NCI-H1694 (cell line): ENCODE measurements at places on chromosomes 12 and 14.

DNA sequence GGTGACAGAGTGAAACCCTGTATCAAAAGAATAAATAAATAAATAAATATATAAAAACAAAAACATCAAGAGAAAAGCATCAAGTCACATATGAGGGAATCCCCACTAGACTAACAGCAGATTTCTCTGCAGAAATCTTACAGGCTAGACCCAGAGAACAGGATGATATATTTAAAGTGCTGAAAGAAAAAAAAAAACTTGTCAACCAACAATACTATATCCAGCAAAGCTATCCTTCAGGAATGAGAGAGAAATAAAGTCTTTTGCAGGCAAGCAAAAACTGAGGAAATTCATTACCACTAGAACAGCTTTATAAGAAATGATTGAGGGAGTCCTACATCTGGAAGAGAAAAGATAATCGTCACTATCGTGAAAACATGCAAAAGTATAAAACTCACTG lies 6.4 kb upstream of the SFSWAP start:
- no peak for DNase-seq

GRCh38 chr14:96911499-96912149 lies 114.4 kb downstream of the VRK1 start:
- DNase-seq: no peak

GRCh38 chr12:10236720-10237119 lies 24.0 kb downstream of the GABARAPL1 start:
- no peak for DNase-seq

DNA sequence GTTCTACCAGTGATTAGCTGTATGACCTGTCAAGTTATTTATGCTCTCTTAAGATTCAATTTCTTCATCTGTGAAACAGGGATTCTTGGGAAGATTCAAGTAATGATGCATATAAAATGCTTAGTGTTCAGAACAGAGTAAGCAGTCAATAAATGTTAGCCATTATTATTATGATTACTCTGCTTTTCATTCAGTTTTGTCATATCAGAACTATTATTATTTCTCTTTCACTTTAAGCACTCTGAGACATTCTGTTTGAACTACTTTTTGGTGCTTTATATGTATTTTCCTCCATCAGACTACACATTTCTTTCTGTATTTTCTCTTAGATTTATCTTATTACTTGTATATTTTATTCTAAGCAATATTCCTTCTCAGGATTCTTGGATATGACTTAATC lies 81.2 kb downstream of the CFAP54 start:
- no peak for DNase-seq

DNA sequence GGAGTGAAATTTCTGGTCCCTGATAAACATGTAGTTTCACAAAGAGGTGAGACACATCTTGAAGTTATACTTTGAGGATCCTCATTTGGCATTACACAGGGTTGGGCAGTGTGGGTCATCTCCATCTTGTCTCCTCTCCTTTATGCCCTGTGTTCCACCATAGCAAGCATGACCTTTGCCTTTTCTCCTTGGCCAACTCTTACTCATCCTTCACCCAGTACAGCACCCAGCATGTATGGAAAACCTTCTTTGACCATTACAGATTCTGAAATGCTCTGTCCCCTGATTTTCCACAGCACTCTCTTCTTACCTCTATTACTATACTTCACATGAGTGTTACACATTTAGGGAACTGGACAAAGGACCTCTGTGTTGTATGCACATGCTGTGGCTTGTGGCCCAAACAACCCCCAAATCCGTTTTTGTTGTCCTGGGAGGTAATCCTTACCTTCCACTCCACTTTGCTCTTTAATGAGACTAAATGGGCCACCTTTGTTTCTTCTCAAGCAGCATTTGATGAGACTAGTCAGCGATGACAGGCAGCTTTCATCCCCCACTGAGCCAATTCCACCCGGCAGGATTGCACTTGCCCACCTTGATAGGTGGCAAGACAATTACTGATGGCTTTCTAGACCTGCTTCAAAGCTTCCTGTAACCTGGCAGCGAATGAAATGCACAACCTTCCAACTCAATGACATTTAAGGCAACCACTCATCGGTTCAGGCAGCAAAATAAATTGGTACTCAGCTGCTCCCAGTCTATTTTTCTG lies 163.5 kb downstream of the MON2 start:
- DNase-seq: no peak

DNA sequence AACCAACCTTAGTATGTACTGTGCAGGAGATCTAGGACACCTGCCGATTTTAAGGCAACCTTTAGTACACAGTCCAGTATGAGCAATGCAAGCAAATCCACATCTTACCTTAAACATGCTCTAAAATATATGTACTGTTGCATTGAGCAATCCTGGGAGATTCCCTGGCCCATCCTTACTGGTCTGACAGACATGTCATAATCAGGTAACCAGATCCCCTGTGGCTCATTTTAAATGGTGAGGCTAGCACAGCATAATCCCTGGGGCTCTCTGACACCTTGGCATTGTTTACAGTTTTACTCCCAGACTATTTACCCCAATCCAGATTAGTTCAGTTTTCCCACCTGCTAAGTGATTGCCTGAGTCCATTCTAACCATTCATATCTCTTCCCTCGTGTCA lies 15.1 kb downstream of the BMAL2 start:
- no peak for DNase-seq

DNA sequence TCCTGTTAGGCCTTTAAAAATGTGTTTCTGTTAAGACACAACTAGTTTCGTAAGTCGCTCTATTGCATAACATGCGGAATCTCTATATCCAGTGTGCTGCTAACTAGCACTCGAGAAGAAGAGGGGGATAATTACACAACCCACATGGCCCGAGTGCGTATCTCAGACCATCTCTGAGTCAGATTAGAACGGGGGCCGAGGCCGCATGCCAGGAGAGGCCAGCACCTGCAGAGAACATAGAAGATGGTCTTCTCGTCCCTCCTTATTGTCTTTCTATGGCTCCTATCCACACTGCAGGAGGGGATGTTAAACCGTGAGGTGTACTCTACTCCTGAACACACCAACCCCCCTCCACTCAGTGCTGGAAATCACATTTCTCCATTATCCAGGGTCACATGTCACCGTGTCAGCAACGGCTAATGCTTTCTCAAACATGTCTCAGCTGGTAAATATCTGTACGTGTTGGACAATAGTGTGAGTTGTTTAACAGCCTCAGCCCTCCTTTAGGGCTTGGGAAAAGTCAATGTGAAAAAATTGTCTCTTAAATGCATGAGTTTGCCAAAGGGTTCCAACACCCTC lies 56.3 kb downstream of the CCDC88C start:
- no peak for DNase-seq

DNA sequence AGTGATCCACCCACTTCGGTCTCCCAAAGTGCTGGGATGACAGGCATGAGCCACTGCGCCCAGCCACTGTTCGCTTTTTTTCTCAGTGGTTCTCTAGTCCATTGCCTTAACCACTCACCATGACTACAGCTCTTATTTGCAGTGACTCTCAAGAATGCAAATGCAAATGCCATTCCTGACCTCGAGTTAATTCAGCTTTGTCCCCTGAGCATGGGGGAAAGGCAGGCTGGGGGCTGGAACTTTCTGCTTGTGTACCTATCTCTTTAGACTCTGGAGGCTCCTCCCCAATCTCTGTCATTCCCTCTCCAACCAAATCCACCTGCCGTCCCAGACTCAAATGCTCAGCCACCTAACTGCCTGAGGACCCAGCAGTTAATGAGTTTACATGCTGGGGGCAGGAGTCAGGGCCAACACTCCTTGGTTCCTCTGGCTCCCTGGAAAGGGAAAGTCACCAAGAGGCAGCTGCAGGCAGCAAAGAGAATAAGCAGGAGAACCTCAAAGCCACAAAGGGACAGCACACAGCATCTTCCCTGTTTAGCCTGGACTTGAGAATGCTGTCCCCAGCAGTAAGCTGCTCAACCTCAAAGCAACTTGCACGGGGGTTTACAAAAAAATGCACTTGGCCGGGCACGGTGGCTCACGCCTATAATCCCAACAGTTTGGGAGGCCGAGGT lies 5.3 kb upstream of the HNF1A start:
- no peak for DNase-seq

- no peak for DNase-seq
Observed at GRCh38 chr12:4943067-4943937, 33.6 kb downstream of the KCNA1 start.

GRCh38 chr14:84397631-84398030 lies 1132.3 kb upstream of the FLRT2 start:
- no peak for DNase-seq

DNA sequence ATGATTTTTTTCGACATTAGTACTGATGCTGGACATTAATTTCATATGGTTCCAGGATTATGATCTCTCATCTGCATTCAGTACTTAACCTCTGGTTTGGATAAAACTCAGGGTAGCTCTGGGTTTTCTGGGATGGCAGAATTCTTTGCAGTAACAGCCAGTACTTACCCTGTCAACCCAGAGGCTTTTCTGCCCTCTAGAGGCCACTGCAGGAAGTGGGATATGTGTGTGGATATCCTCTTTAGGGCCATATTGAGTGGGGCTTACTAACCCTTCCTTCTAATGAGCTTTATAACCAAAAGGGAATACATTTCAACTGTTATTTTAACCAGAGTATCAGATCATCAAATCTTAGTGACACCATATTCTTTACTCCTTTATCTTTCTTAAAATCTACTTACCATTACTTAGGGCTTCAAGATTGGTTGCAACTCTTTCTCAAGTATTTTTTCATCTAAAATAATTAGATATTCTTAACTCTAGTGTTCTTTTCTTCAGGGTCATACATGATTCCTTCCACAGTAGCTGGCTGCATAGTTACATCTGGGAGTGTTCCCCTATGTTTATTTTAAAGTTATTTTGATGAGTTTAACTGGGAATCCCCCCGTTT lies 488.0 kb upstream of the STXBP6 start:
- DNase-seq: peak; percentile 31

DNA sequence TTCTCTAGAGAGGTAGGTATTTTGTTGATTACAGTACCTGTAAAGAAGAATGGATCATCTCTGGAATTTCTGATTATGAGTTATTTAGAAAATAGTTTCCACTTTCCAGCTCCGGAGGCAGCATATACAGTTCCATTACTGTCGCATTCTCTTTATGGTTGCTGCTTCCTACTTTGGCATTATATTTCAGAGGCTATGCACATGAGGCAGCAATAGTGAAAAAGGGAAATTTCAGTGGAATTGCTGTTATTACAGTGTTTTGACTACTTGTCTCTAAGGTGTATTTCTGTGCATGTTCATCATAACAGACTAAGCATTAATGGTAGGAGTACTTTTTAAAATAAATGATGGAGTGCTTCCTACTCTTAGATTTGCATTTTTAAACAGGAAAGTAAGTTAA lies 10.2 kb downstream of the GNG2 start:
- no peak for DNase-seq

- DNase-seq: no peak
Observed at GRCh38 chr12:3697311-3697870, 55.5 kb downstream of the CRACR2A start.

DNA sequence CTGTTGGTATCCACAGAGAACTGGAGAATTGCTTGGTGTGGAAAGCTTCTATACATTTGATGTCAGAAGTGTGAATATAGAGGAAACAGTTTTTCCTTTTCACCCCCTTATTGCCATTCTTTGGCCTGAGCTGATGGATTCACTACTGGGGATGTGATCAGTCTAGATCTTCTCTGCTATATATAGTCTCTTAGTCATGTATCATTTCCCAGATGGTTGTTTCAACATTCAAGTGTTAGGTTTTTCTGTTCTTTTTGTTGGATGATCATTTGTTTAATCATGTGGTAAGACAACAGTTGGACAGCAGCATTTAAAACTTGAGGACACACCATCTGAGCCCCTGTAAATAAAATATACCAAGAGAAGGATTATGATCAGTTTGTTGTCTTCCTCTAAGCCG lies 29.6 kb downstream of the TMX1 start:
- DNase-seq: no peak

- no peak for DNase-seq
Observed at GRCh38 chr12:106046947-106047346, 91.8 kb downstream of the NUAK1 start.

DNA sequence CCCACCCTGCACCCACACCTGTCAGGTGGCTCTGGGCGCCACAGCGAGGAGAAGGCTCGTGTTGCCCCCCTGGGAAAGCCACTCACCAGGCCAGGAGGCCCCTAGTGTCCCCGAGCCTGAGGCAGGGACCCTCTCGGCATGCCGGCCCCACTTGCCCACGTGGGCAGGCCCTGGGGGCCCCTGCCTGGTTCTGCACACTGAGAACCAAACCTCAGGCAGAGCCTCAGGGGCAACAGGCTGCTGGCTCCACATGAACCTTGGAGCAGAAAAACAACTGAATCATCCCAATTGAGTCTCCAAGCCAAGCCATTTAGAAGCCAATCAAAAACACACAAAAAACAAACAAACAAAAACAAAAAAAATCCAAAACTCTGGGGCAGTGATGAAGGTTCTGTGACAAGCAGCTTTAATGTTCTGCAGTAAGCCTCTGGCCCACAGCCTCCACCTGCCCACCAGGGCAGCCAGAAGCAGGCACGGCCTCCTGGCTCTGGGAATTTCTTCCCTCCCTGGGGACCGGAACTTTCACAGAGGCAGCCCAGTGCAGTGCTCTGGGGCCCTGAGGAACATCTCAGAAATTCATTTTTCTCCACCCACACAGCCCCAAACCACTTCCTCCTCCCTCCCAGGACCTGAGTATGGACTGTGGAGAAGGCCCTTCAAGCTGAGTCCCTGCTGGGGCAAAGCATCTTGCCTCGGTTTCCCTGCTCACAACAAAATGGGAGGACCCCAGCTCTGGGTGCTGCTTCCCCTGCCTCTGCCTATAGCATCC lies 90.2 kb downstream of the CHGA start:
- DNase-seq: no peak

- no peak for DNase-seq
Observed at GRCh38 chr14:63011623-63012022, 33.6 kb downstream of the KCNH5 start.

DNA sequence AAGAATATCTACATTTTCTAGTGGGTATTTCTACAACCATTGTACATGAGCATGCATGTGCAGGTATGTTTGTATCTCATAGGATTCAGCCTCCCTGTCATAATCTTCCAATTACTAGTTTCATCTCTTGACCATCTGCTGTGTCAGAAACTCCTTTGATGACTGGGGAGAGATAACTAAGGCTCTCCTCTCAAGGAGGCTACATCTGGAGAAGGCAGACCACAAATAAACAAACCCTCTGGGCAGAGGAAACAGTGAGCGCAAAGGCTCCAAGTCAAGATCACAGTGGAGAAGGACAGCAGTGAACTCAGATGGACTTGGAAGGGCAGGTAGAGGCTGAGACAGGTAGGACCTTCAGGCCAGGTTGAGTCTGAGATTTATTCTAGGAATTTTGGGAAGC lies 166.4 kb downstream of the PELI2 start:
- DNase-seq: no peak

DNA sequence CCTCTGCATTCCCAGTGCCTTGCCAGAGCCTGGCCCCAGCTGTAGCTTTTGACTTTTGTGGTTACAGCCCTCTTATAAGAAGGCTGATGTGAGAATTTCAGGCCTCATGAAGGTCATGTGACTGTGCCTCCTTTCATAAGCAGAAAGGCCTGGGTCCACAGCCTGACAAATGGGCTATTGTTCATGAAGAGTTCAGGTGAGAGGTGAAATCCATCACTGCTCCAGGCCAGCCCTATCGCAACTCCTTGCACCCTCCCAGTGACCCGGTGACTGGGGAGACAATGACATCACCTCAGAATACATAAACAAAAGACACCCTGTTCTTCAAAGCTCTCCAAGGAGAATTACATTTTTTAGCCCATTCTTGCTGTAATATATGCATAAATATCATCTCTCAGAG lies 321.5 kb downstream of the PCNX1 start:
- DNase-seq: no peak

- DNase-seq: no peak
Observed at GRCh38 chr12:107512391-107512790, 173.2 kb upstream of the PWP1 start.

- no peak for DNase-seq
Observed at GRCh38 chr14:74425525-74426201, 347 bp downstream of the SYNDIG1L start.
